ENCODE measurements at places on chromosomes 1 and 21.

GRCh38 chr1:229607370-229607769, 18.6 kb downstream of the TAF5L start:
- no peak for DNase-seq

DNA sequence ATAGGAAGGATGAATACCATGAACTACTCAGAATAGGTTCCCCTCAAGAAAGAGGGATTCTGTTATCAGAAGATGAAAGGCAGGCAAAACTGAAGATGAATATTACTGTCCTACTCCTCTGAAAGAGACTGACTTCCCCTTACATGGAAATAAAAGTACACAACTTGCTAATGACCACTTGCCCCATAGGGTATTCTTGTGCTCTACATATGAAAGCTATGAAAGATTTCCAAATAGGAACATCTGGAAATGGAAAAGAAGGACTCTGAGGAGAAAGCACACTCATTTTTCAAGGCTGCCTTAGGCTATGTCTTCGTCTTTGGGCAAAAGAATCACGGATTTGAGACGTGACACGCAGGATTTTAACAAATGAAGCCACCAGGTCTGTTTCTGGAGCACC, 170.1 kb upstream of the DAB1 start:
- no peak for DNase-seq

- no peak for DNase-seq
These were observed 8.2 kb downstream of the NES start for GRCh38 chr1:156668801-156669637.

DNA sequence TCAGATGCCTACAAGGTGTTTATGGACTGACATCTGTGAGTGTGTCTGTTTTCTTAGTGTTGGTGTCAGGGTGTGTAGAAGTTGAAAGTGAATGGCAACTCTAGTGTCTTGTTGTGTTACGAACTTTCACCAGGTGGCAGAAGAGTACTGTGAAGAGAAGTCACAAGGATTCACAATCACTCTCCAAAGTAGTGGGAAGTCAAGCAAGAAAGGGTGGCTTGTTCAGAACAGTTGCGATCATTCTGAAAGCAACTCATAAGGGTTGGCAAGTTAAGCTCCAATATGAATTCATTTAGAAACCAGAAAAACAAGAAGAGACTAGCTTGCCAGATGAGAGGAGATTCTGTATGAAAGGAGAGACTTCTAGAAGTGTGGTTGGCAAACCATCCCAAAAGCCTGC, 86.1 kb downstream of the FASLG start:
- no peak for DNase-seq

GRCh38 chr1:198096390-198096789, 60.4 kb upstream of the NEK7 start:
- no peak for DNase-seq

GRCh38 chr21:20591284-20591683, 406.9 kb upstream of the NCAM2 start:
- DNase-seq = no peak
